ENCODE measurements at places on chromosomes 1 and 21.

DNA sequence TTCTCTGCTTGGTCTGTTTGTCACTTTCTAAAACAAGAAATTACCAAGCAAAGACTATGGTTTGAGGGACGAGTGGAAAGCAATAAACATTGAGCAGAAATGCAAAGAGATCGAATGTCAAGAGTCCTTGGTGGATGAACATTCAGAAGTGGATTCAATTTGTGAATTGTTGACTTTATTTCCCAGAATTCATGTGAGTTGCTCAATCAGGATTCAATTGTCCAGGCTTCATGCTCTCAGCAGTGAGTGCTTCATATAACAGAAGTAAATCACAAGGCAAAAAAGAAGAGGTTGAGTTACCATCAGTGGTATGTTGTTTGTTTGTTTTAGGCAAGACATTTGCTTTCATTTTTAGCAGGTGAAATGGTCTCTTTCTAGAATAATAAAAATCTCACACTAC, 31.9 kb downstream of the NGF start:
- no peak for DNase-seq

DNA sequence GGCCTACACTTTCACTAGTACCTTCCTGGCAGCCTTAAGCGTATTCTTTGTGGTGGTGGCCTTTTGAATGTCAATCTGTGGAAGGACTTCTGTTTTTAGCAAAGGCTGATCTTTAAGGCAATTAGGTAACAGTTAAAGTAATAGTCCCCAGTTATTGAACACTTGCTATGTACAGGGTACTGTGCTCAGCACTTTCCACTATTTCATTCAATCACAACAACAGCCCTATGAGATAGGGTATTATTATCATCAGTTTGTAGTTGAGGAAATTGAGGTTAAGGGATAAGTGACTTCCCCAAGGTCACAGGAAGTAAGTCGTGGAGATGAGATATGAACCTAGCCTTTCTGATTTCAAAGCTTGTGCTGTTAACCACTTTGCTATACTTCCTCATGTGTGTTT, 185.7 kb downstream of the ST6GALNAC3 start:
- DNase-seq = no peak

DNA sequence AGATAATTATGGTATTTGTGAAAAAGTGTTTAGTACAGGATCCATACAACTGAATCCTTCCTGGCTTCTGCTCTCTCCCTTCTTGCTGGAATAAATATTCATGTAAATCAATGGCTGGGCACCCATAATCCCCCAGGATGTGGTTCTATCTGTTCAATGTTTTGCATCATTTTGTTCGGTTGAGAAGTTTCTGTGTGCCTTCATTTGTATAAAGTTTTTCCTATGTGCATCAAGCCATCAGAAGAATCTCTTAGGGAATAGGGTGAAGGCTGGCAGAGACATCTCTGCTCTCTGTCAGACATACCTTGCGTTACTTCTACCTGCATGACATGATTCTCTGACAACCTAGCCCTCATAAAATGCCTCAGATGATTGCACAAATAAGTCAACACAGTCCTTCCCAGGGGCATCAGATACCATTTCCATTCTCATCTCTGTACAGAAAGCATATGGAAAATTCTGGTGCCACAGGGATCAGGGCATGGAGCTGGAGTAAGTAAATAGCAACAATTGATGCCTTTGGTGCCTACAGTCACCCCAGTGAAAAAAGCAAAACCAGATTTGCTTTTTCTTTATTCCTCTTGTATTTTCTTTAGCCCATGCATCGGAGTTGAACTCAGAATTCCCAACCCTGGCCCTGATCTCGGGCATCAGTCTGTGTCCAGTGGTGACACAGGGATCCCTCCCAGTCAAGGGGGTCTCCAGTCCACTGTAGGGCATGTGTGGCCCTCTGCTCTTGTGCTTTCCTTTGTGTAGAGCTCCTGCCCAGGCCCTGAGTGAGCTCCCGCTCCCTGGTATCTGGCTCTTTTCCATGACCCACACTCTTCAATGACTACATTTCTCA, 39.7 kb upstream of the ATP1A1 start:
- DNase-seq = no peak

- DNase-seq = no peak
These were observed 482.6 kb downstream of the TTLL7 start for GRCh38 chr1:83516369-83516768.

DNA sequence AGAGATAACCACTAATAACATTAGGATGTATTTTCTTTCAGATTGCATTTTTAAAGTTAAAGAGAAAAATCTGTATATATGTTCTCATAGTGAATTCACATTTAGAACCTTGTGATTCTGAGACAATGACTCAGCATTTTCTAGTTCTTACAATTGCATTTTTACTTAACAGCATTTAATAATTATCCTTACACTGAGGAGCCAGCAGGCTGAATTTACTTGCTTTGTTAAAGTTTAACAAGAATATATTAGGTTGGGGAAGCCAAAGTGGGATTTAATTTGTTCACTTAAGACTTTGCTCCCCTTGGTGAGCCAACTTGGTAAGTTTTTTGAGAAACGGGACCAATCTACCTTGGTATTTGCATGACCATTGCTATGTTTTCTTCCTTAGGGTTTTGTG, 4.5 kb downstream of the PATJ start:
- no peak for DNase-seq

DNA sequence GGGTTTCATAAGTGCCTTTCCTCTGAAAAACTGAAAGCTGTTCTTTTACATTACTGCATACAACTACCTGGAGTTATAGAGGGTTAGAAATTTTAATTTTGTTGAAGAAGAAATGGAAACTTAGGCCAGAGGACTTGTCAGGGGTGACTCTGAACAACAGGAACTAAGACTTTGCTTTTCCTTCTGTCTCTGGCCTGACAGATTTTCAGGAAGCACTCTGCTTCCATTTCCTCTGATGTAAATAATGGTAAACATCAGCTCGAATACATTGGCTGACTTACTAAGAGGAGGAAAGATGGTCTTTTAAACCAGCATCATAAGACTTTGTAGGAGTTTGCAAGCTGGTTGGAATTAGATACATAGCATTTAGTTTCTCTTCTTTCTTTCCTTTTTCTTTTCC, 27.1 kb upstream of the PLEKHM2 start:
- DNase-seq = no peak

- DNase-seq = no peak
These were observed 193.5 kb upstream of the FMN2 start for GRCh38 chr1:239898062-239898730.

DNA sequence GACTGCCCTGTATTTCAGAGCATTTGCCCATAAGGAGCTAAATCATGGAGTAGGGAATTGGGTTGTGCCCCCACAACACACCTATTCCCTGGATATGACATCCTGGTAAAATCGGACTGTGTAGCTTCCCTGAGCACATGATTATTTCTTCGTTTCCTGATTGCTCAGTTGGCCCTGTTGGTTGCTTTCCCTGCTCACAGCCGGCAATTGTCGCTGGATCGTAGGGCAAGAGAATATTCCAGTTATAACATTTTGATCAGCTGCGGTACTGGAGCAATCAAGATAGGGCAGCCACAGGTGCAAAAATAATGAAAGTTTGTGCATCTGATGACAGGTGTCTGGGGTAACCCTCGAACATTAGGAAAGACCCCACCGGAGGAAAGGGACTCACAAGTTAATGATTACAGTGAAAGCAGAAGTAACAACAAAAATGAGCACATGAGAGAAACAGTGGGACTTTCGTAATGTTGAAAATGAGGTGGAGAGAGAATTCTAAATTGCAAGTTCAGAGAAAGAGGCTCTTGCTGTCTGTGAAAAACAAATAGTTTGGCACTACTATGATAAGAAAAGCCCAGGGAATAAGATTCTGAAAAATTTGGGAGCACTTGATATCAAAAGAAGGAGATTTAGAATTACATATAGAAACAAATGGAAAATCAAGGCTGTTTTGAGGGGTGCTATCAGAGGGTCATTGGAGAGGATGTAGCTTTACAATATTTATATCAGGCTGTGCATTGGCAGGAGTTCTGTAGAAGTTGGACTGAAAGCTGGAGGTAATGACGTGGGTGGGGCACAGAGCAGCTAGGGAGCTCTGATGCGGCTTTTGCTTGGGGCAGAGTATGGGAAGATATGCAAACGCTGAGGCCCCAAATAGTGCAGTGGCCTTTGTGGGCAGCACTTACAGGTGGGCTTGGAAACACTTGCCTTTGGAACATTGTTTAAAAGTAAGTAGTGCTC, at the start of gene MAB21L3:
TSS of gene MAB21L3 (plus strand) at position 833 of the 957 bp plus-strand sequence. CDS start 1,217 bp downstream, outside the sequence.
- no peak for DNase-seq

DNA sequence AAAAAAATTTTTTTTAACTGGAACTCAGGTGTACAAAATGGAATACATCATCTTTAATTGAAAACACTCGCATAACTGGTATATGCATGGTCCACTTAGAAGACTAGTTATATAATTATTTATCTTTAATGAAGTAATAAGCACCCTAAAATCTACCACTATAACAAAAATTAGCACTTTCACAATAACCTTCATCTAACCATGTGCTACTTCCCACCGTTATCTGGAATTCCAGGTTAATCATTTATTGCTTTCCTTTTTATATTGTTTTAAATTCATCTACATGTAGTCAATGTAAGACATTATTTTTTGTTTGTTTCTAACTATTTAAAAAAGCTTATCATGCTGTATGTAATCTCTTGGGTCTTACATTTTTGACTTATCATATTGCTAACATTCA, 39.0 kb downstream of the GDAP2 start:
- DNase-seq = no peak

- DNase-seq = no peak
These were observed 10.4 kb downstream of the BARHL2 start for GRCh38 chr1:90706437-90707362.

DNA sequence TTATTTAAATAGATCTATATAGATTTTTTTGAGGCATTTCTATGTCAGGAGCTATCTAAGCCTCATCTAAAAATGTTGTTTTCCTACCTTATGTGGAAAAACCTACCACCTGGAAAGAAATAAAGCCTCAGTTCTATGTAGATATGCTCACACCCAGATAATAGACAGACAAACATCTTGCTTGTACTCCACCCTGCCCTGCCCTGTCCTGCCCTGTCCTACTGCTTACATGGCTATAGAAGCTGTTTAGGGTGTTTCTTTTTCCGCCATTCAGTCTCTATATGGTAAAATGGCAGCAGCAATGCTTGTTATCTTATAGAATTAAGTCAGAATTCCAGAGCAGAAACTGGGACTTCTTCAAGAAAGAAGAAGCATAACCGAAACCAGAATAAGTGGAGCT, 13.4 kb downstream of the CTTNBP2NL start:
- DNase-seq = no peak

GRCh38 chr1:237809099-237809498, 81.6 kb downstream of the ZP4 start:
- no peak for DNase-seq

GRCh38 chr21:43721939-43722338, 3.0 kb downstream of the PDXK start:
- DNase-seq = no peak

DNA sequence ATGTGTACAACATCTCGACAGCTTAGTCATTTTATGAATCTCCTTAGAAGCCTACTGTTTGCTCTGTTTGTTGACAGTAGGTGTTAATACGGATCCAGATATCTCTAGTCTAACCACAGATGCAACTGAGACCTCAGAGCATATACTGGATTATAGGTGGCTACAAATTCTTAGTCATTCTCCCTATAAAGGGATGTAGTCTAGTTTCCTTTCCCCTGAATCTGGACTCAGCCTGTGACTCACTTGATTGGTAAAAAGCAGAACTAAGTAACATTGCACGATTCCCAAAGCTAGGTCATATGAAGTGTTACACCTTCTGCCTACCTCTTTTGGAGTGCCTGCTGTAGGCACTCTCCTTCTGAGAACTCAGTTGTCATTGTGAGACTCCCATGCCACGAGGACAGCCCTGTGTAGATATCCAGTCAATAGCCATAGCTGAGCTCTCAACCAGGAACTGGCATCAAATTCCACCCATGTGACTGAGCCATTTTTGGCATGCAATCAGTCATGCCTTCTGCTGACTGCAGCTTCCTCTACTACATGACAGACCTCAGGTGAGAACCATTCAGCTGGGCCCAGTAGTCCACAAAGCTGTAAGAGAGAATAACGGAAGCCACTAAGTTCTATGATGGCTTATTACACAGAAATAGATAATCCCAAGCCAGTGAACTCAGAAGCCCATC, 135.9 kb upstream of the CHRM3 start:
- DNase-seq = no peak

DNA sequence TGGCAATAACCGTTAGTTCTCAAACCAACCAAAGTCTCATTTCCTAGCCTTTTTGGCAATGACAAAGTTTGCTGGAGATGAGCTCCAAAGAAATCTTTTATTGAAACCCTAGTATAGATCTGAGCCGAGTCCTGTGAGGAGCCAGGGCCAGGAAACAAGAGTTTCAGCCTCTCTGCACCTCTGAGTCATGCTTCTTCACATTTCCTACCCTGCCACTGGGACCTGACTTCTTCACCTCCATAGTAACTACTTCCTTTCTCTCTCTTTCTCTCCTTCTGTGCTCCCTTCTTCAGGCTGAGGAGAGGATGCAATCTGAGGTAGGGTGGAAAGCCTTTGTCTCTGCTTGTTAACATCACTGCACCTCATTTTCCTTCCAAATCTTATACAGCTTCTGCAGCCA, 38.7 kb upstream of the IPO9 start:
- DNase-seq = no peak

DNA sequence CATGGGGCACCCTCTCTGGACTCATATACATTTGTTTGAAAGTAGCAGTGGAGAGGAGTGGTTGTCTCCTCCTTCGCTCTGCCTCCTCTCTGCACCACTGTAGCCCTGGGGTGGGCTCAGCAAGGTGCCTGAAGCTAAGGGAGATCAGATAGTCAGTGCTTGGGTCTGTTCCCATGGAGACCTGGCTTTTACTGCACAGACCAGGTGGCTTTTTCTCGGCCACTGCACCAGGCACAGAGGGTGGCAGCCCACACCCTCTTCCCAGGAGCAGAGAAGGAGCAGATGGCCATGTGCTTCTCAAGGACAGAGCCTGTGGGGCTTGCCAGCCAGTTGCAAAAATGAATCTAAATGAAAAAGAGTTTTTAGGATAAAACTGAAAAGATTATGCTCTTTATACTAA, 123.4 kb upstream of the KCNK1 start:
- DNase-seq = no peak

DNA sequence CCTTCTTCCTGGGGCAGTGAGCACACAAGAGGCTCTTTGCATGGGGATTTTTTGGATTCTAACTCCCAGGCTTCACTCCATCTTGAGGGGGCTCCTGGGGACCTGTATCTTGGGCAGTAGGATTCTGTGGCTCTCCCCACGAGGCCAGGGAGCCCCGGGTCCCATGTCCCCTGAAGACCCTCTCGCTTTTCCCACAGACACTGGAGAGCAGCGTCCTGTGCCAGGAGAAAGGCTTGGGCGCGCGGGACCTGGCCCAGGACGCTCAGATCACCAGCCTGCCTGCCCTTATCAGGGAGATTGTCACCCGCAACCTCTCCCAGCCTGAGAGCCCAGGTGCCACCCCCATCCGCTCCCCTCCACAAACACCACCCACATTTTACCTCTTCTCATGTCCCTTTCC, 735 bp downstream of the CROCC start:
- no peak for DNase-seq

GRCh38 chr1:6484826-6485167, 6.7 kb downstream of the PLEKHG5 start:
- no peak for DNase-seq

- no peak for DNase-seq
These were observed 594.4 kb downstream of the MATN1 start for GRCh38 chr1:30129001-30129408.

- no peak for DNase-seq
These were observed 36.0 kb downstream of the C1orf94 start for GRCh38 chr1:34212673-34213072.

GRCh38 chr1:233668146-233668724, 54.3 kb downstream of the KCNK1 start:
- DNase-seq = no peak

- DNase-seq = no peak
These were observed 96.1 kb upstream of the HIVEP3 start for GRCh38 chr1:42014823-42015222.

- DNase-seq = no peak
These were observed 18.7 kb downstream of the AADACL4 start for GRCh38 chr1:12662556-12662955.

Measured in cortex of kidney (tissue), 1 donor.